ENCODE measurements at places on chromosomes 1 and 21.

DNA sequence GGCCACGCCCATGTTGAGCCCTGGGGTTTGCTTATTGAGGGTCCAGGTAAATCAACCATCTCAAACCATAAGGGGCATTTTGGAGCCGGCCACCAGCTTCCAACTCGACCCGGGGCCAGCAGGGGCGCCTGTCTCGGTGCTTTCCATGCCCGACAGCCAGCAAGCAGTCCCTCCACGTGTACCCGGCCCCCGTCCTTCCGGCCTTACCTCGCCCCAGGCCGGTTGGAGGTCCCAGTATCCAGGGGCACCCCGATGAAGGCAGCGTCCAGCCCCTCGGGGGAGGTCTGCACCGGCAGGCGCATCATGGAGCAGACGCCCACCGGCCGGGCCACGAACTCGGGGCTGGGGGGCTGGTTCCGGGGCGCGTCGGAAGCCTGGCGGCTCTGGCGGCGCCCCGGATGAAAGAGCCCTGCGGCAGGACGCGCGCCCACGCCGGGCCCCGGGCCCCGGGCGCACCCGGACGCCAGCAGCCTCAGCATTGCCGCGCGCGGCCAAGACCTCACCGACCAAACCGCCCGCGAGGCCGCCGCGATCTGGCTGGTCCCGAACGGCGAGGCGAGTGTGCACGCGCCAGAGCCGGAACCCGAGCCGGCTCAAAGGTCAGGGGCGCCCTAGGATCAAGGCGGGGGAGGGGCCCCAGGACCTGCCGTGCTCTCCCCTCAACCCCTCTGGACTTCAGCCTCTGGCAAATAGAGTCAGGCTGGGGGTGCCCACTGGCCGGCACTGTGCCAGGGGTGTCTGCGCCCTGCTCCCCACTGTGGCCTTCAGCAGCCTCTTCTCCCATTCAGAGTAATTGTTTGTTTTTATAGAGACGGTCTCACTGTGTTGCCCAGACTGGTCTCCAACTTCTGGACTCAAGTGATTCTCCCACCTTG is at the start of gene AGMAT:
Gene AGMAT, minus strand, starts transcription at position 563 of the 875 bp plus-strand sequence. Its CDS starts 84 bp downstream, at position 479.
- peak; percentile 72 for DNase-seq

- DNase-seq: no peak
These were observed 3.0 kb downstream of the SPATA46 start for GRCh38 chr1:162373541-162374260.

DNA sequence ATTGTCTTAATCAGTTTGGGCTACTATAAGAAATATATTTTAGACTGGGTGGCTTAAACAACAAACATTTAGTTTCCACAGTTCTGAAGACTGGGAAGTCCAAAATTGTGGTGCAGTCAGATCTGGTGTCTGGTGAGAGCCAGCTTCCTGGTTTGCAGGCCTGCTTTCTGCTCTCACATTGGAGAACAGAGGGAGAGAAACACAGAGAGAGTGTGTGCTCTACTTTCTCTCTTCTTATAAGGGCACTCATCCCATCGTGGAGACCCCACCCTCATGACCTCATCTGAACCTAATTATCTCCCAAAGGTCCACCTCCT is 4.1 kb downstream of the LEPR start:
- DNase-seq: no peak

- DNase-seq: no peak
These were observed 541 bp downstream of the USP48 start for GRCh38 chr1:21782349-21782867.

DNA sequence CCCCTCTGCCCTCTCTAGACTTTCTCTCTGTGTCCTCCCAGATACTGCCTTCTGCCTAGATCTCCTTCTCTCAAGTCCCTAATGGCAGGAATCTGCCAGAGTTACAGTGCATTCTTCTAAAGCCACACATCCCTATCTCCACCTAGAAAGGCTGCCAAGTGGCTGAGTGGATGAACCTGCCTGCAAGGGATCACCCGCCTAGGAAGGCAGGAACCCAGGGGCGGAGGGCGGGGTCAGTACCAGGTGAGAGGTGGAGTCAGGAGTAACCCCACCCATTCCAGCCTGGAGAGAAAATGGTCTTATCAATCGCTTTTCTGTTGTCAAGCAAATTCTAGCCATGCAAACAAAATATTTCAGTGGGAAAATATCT is 60.8 kb downstream of the BCAR3 start:
- DNase-seq: no peak
